ENCODE measurements at places on chromosomes 1 and 21. TPM values are rescaled to one million over a fixed set of nuclear protein-coding genes. Genes with fewer than 3 reads are reported as not detected.
A peak's percentile ranks its signal among the peaks of the same experiment; 100 is the strongest.

The CD1B gene
- total RNA-seq = not detected

The PHACTR4 gene
- 80.8 TPM for total RNA-seq

The TEDDM1 gene
- total RNA-seq = not detected

The RHBDL2 gene
- total RNA-seq = not detected

The KPRP gene
- total RNA-seq = not detected

The TTC22 gene
- not detected for total RNA-seq

The LYPD8 gene
- not detected for total RNA-seq

The C1orf141 gene
- total RNA-seq = not detected

The IFI16 gene
- total RNA-seq = 6.3 TPM

The REN gene
- total RNA-seq = not detected

The MEX3A gene
- total RNA-seq = 114 TPM

The LMNA gene
- 51.0 TPM for total RNA-seq

The KIF17 gene
- 1.6 TPM for total RNA-seq

DNA sequence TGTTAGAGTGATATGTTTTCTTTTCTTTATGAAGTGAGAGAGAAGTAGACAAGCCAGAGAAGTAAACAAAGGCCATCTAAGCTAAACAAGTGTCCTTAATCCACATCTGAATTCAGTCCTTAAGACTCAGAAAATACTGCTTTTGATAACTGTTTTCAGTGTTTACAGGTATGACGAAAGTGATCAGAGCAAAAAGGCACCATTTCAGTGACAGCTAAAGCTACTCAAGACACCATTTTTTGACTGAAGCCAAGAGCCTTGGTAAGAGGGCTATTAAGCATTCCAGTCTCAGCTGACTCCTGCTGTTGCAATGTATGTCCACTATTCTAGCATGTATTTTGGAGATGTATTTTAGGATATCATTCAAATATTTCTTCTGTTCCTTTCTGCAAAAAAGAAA, 4.1 kb downstream of the KMO start:
- no peak for DNase-seq

- DNase-seq = no peak
Observed at GRCh38 chr1:109876617-109877316, 33.9 kb upstream of the CSF1 start.

GRCh38 chr1:189374816-189375215, 1102.8 kb downstream of the BRINP3 start:
- DNase-seq = no peak

DNA sequence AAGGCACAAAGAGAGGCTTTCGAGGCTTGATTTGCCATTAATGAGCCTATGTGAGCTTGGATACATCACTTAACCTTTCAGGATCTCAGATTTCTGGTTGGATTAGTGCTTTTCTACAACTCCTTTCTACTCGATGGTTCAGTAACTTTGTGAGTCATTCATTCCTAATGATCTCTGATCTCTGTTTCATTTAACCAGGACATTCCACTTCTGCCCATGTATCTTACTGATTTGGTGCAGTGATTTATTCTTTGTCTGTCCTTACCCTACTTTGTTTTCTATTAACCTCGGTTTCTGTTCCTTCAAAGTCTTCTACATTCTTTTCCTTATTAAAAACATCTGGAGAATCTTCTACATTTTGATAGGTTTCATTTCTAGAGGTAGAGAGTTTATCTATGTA, 94.6 kb upstream of the ZBTB18 start:
- DNase-seq = no peak

GRCh38 chr1:59034925-59035324, 251.1 kb upstream of the JUN start:
- no peak for DNase-seq

DNA sequence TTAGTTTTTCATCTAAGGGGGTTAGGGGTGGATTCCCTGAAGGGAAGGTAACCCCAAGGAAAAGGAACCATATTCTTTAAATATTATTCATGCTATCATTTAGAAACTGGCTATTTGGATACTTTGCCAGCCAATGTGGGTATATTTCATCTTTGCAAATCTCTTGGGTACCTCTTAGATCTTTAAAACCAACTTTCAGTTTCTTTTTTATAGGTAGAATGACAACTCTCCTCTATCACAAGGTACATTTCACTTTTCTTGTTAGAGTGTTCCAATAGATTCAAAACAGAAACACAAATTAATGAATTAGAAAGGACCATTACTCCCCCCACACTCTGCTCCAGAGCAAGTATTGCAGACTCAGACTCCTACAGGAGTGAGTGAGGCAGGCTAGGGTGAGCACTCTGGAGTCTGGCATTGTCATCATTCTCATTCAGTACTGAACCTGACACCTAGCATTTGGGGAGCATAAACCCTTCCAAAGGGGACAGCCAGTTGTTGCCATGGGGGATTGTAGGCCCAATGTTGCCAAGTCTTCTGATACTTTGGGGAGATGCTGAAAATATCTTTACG, 43.0 kb downstream of the MACO1 start:
- DNase-seq = no peak

- peak; percentile 18 for DNase-seq
Observed at GRCh38 chr1:56584910-56585528, 5.7 kb upstream of the PLPP3 start.

DNA sequence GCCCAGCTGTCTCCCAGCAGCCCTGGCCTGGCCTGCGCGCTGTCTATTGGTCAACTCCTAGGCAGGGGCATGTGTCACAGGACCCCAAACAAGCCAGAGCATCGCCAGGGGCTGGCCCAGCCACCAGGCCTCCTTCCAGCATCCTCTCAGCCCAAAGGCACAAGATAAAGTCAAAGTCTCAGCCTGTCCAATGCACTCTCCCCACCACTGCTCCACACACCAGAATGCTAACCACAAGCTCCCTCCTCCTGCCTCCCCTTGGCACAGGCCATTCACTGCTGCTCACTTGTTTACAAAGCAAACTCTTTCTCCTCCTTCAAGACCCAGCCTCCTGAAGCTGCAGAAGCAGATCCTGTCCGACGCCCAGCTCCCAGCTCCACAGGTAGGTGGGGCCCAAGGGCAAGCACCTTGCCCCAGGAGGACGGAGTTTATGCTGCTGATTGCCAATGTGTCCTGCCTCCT, 133.4 kb downstream of the DMRTB1 start:
- no peak for DNase-seq

- DNase-seq = no peak
Observed at GRCh38 chr1:116254776-116255175, 118.3 kb upstream of the ATP1A1 start.

GRCh38 chr1:26070296-26070962, 3.0 kb upstream of the TRIM63 start:
- no peak for DNase-seq

GRCh38 chr1:197961933-197962332, 44.8 kb downstream of the LHX9 start:
- no peak for DNase-seq

DNA sequence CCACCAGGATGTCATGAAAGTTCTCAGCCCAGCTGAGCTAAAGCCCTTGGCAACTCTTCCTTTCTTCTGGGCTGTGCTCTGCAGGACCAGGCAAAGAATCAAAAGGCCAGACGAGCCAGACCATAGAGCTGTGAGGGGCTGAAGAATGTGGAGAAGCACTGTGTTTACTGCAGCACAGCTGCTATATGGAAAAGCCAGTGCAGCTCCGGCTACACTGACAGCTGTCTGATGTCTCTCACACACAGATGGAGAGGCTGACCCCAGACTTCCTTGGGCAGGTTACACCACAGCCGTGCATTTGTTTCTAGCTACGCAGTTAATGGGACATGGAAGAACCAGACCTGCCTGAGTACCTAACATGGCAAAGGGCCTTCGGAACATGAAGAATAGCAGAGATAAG, 40.3 kb downstream of the CD247 start:
- DNase-seq = no peak

GRCh38 chr1:12172042-12172851, 5.5 kb downstream of the TNFRSF1B start:
- DNase-seq = no peak

GRCh38 chr1:95247607-95248006, 13.6 kb downstream of the RWDD3 start:
- no peak for DNase-seq

GRCh38 chr1:24283326-24284155, 35.6 kb upstream of the GRHL3 start:
- DNase-seq = no peak

- DNase-seq = no peak
Observed at GRCh38 chr21:34900376-34900775, 148.7 kb downstream of the RUNX1 start.

DNA sequence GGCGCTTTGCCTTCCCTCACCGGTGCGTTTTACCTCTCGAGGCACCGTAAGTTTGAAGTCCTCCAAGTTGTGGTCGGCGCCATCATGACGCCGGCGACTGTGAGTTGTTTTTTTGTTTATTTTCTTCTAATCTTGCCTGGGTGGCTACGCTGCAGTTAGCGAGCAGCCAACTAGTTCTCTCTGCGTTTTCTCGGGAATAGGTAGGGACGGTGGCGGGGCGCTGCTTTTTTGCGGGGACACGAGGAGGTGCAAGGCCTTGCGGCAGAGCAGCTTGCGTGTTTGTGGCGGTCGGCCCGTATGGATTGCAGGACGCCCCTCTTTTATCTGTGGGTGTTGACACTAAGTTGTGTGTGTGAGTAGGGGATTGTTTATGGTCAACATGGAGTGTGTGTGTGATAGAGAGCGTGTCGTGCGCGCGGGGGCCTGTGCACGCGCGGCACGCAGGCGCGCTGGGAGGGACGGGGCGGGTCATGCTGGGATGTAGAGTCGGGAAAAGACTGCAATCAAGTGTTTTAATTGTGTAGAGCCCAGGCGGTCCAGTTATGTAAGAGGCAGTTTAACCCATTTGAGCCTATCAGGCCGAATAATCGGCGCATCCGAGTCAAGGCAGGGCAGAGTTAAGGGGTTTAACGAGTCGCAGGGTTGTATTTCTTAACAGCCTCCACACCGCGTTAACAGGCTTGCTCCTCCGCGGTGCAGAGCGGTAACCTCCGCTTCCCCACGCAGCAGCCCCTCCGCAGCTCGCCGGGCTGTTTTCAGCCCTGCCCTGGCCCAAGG, 1.2 kb upstream of the NEGR1 start:
- peak; percentile 42 for DNase-seq

DNA sequence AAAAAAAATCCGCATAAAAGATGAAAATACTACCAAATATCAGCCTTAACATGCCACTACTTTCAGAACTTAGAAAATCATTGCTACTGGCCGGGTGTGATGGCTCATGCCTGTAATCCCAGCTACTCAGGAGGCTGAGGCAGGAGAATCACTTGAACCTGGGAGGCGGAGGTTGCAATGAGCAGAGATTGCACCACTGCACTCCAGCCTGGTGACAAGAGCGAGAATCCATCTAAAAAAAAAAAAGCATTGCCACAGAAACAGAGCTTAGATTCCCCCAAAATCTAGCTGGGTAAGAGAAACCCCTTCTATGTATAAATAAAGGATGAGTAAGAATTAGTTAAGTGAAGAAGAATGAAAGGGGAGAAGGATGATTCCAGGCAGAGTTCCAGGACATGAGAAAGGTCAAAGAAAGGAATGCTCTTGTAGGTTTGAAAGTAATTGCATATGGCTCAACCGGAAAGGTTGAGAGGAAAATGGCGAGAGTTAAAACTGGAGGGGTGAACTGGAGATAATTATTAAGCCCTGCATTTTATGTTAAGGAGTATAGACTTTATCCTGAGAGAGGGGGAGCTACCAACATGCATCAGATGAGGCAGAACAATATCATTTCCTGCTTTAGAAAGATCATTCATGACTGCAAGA, 19.7 kb upstream of the NRDC start:
- no peak for DNase-seq
